ENCODE measurements at places on chromosomes 3 and 15.

DNA sequence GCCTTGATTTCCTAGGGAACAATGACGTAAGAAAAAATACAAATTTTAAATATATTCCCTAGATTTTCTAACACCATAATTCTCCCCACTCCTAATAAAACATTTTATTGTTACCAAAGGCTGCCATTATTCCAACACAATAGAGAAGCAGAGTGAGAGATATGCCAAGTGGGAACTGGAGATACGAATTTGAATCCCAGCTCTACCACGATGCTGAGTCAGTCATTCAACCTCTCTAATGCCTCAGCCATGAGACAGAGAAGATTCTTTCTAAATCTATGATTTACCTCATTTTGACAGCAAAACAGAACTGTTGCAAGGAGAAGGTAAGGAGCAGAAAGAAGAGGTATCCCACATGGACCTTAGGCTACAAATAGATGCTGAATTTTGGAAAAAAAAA lies 112.5 kb downstream of the IGF2BP2 start:
- no peak for DNase-seq

DNA sequence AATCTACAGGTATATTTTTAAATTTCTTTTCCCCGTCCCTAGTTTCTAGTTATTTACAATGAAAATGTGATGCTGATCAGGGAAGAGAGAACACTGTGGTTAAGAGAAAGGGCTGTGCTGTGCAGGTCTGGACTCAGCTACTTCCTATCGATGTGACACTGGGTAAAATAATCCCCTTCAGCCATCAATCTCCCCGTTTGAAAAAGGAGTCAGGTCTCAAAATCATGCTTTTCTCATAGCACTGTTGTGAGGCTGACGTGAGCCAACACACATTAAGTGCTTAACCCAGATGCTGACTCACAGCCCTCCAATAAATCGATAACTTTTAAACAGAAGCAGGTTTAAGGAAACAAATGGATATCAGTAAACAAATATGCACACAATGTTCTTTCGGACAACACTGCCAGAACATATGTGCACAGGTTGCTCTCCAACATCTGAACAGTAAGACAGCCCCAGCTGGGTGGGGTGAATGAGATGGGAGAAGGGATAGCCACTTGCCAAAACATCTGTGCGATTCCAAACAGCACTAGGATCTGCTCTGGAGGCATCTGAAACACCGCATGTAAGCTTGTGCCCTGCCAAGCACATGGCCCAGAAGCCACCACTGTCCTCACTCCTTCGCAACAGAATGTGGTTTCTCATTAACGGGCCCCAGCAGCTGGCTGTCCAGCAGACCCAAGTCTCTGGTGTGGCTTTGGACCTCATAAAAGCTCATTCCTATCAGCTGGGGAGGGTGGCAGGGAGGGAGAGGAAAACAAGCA lies 143.2 kb upstream of the PRICKLE2 start:
- no peak for DNase-seq

GRCh38 chr3:97821287-97821773 lies 481 bp upstream of the CRYBG3 start:
- peak; percentile 56 for DNase-seq

- DNase-seq, result no peak
Measured at GRCh38 chr3:57126244-57126643, 38.9 kb downstream of the IL17RD start.

DNA sequence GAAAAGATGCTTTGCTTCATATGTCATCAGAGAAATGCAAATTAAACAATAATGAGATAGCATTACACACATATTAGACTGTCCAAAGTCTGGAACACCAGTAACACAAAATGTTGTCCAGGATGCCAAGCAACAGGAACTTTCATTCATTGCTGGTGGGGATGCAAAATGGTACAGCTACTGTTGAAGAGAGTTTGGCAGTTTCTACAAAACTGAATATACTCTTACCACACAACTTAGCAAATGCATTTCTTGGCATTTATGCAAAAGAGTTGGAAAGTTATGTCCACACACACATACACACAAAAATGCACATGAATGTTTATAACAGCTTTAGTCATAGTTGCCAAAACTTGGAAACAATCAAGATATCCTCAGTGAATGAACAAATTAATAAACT lies 195.2 kb upstream of the MME start:
- DNase-seq, result no peak

DNA sequence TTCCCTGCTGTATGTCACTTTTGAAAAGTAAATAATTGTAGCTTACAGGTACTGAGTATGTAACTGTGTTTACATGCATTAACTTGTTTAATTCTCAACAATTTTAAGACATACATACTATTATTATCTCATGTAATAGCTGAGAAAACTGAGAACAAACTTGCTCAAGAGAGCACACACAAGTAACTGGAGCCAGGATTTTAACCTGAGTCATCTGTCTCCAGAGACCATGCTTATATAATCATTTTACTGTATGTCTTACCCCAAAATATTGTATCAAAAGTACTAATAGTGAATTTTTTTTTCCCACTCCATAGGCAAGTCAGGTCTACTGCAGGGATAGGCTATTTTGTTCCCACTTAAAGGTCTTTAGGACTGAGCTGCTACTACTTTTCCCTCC lies 95.4 kb downstream of the FEZF2 start:
- no peak for DNase-seq

DNA sequence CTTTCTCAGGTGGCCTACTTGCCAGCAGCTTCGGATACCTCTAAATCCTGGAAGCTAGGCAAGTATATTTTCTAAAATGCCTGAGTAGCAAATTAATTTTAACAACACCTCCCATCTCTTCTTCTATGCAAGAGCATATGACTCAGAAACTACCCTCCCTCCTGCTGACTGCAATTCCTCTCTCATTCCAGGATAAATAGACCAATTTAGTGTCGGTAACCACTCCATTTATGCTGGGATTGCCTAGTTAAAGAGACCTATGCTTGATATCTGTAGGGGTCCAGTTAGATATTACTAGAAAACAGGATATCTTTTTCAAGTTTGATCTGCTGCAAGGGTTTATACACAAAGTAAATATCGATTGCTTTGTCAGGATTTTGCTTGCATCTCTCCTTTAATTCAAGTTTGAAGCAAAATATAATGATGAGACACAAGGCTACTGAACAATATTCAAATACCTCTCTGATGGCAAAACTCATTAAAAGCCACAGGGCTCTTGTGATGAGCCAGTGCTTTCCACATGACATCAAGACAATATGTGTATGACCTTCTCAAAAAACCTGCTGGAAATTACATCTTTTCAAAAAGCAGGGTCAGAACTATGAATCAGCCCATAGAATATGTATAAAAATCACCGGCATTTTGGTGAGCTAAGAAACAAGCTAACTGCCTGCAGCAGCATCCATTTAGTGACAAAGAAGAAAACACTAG lies 491.6 kb upstream of the NECTIN3 start:
- no peak for DNase-seq

GRCh38 chr3:32200992-32201758 lies 37.3 kb upstream of the CMTM8 start:
- DNase-seq, result no peak

GRCh38 chr3:81299481-81299880 lies 462.0 kb downstream of the GBE1 start:
- DNase-seq, result no peak

DNA sequence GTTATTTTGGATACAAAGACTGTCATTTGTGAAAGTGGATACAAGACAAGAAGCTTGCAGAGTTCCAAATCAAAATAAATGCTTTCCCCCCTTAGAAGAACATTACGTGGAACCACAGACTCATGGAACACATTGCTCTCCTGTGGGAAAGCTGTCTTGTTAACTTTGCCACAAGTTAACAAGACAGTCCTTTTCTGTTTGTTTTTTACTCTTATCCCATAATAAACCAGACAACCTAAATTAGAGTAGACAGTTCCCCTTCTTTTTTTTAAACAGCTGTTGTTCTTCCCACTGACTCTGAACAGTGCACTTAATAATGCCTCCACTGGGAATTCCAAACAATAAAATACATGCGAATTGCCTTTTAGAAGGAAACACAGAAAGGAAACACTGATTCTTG lies 255.3 kb upstream of the UBE2E2 start:
- no peak for DNase-seq

DNA sequence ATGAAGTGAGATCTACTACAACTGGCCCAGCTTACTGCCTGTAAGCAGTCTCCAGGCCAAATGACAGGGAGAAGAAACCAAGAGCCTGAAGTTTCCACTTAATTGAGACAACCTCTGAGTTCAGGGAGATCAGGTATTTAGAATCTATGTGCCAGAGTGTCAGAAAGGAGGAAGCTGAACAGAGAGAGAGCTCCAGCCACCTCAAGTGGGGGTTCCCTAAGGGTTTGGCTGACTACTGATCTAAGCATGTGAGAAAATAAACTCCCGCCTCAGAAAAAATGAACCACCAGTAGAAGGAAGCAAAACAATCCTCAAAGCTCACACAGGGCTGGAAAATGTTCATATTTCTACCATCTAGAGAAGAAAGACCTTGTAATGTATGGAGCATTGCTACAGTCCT lies 25.0 kb downstream of the ADAM10 start:
- DNase-seq, result no peak

GRCh38 chr3:11390411-11391131 lies 118.4 kb downstream of the ATG7 start:
- no peak for DNase-seq

DNA sequence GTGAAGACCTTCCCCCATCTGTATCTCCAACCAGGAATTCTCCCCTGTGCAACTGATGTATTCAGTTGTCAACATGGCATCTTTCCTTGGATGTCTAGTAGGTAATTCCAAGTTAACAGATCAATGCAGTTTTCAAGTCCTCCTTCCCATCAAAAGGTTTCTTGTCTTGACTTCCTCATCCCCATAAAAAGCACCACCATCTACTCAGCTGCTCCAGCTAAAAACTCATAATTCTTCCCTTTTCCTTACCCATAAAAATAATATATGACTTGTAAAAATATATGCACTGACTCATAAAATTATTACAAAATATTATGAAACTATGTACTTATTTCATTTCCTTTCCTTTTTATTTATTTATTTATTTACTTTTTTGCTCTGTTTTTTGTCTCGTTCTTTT lies 5.0 kb upstream of the CAND2 start:
- DNase-seq, result no peak

DNA sequence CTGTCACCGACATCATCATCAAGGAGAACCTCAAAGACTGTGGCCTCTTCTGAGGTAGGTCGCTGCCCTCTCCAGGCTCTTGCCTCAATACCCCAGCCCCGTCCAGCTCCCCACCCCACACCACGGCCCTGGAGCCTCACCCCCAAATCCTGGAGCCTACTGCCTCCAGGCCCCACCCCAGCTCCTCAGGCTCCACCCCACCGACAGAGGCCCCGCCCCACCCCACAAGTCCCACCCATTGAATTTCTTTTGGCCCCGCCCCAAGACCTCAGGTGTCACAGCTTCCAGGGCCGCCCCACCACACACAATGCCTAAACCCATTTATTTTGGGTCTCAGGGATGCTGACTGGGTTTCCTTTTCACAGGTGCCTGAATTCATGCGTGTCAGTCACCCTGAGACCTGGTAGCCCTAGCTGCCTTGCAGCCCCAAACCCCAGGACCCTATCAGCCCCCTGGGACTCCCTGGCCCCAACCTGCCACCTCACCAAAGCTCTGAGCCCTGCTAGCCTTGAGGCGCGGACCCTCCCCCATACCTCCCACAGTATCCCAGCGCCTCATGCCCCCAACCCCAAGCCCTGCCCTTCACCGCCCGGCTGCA lies 3.6 kb downstream of the GNAT1 start:
- no peak for DNase-seq

- DNase-seq, result no peak
Measured at GRCh38 chr3:179565496-179565895, 2.8 kb downstream of the ACTL6A start.

- no peak for DNase-seq
Measured at GRCh38 chr3:38214560-38214959, 49.2 kb downstream of the OXSR1 start.

DNA sequence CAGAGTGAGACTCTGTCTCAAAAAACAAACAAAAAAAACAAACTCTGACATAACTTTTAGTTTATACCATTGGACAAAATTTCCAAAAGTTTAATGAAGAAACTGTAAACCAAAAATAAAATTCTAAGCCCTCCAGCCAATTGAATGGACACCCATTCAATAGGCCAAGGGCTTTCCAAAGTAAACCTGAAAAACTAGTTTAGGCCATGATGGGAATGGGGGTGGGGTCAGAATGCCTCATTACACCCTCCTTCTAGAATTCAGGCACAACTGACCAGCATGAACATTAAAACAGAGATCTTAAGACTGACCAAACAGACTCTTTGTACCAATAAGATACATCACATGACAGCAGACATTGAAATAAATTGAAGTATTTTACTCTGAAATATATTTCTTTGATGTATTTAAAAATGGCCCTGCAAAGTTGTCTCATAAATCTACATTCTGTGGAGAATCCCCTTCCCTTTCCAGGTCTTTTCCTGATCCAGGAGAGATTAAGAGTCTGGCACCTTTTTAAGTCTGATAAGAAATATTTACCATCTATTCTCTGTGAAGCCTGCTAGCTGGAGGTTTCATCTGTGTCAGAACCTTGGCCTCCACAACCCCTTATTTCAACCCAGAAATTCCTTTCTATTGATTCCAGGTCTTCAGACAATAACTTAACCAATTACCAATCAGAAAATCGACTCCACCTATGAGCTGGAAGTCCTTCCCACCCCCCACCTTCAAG lies 15.7 kb downstream of the THOC7 start:
- no peak for DNase-seq

DNA sequence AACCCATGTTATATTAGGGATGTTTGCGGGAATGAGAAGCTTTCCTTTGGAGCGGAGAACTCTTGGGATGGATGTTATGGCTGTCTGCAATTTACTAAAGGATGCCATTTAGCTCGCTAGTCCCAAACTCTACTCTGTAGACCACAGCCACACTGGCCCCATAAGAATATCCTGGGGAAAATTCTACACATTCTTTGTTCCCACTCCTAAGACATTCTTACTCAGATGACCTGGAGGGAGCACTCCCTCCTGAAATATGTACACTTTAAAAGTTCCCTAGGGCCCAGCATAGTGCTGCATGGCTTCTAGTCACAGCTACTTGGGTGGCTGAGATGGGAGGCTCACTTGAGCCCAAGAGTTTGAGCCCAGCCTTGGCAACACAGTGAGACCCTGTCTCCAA lies 288.7 kb upstream of the RORA start:
- DNase-seq, result no peak

- no peak for DNase-seq
Measured at GRCh38 chr3:113193719-113194118, 17.6 kb upstream of the BOC start.

- DNase-seq, result no peak
Measured at GRCh38 chr15:25092661-25093060, 137.9 kb downstream of the SNRPN start.

- no peak for DNase-seq
Measured at GRCh38 chr3:55725681-55726500, 238.8 kb upstream of the WNT5A start.

- no peak for DNase-seq
Measured at GRCh38 chr15:71182522-71182921, 67.3 kb downstream of the THSD4 start.

- DNase-seq, result peak; percentile 46
Measured at GRCh38 chr15:56244811-56245576, 1.3 kb upstream of the RFX7 start.

DNA sequence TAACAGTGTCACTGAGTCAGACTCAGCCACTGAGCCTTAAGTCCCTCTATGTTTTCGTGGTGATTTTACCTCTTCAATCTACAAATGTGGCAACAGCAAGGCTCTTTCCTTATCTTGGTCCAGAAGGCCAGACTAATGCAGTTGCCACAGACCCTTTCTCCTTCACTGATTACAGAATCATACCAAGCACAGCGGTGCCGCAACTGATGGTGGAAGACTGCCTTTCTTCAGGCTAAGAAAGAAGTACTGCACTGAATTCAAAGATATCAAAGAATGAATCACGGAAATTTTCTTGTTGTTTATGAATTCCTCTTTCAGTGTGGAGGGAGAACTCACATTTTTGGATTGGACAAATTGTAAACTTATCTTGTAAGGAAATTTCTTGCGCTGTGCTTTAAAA lies 18.6 kb downstream of the DCP1A start:
- no peak for DNase-seq

All from ureter (tissue), 1 donor.